ENCODE measurements at places on chromosomes 1 and 21.

DNA sequence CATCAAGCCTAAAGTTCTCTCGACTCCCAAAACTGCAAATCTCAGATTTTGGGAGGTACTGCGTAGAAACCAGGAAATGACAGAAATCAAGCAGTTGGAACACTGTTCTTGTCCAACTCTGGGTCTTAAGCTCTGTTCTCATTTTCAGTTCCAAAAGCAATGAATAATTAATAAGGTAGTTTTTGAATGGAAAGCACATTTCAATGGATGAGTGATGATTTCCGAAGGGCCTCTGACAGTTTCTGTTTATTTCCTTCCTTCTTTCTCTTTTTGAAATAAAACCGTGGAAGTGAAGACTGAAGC is 20.9 kb upstream of the TARBP1 start:
- no peak for DNase-seq

- DNase-seq = no peak
Observed at GRCh38 chr1:29032841-29033240, 90.9 kb downstream of the TMEM200B start.

GRCh38 chr1:15339570-15339969 is 70.1 kb upstream of the EFHD2 start:
- DNase-seq = no peak

DNA sequence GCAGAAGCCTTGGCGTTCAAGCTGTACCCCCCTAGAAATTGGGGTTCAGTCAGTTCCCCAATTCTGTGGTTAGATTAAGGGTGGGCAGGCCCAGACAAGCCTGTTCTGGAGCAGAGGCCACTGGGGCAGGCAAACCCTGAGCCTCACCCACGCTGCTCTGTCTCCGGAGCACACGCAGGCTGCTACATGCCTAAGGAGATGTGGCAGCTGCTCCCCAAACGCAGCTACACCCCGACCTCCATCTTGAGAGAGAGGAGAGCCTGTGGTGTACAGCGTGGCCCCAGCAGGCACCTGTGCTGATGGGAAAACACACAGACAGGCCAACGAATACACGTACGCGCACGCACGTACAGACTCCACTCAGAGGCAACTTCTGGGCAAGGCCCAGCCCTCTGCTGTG is 33.9 kb upstream of the GRHL3 start:
- DNase-seq = no peak

GRCh38 chr1:83882906-83883305 is 116.0 kb downstream of the TTLL7 start:
- no peak for DNase-seq

- DNase-seq = peak; percentile 96
Observed at GRCh38 chr1:9494936-9495758, 44.1 kb upstream of the SLC25A33 start.

DNA sequence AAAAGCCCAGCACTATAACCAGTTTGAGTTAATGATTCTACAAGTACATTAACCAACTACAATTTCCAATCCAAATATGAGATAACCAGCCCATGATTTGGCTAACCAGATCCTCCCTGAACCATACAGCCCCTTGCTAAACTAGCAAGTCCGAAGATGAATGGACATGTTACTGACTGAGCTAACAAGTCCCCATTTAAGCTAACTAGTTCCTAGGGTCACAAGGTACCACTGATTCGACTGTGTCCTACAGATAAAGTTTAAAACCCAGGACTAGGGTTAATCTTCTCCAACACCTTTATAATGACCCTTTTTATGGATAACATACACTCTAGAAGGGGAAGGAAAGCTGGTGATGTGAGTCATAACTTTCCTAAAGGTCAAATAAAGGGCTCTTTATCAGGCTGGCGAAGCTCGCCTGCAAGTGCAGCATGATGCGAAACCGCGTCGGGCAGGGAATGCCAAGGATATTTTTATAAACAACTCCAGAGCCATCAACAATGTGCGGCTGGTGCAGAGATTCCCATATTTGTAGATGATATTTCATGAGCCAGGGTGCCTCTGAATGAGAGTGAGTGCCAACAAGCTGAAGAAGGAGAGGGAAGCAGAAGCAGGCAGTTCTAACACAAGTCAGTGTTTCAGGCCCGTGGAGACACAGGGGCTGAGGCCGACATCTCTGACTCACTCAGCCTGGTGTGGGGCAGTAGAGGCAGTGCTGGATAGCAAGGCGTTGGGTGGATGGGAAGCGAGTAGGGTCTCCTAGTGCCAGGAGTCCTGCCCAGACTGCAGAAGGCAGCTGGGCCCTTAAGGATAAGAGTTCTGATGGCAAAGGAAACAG is 75.6 kb upstream of the ROR1 start:
- DNase-seq = no peak

DNA sequence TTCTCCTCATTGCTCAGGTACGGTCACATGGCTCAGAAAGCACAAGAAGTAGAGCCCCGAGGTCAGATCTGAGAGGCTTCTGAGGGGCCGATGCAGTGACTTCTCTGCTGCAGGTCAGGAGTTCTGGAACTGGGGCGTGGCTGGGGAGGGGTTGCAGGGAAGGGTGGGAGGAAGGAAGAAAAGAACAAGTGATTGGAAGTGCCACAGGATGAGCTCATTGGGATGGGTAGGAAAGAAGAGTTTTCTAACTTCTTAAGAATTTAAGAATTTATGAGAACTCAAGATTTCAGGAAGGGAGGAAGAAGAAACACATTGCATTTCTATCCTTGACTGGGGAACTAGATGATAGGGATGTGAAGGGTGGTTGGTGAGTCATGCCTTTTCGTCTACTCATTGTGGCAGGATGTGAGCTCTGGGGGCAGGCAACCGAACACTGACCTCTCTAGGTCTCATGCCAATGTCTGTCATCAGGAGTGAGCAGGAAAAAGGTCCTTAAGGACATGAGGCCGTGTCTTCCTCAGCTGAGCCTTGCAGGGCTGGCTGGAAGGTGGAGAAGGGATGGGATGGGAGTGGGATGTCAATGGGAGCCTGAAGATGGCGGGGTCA is 497 bp downstream of the FCRLB start:
- DNase-seq = no peak

DNA sequence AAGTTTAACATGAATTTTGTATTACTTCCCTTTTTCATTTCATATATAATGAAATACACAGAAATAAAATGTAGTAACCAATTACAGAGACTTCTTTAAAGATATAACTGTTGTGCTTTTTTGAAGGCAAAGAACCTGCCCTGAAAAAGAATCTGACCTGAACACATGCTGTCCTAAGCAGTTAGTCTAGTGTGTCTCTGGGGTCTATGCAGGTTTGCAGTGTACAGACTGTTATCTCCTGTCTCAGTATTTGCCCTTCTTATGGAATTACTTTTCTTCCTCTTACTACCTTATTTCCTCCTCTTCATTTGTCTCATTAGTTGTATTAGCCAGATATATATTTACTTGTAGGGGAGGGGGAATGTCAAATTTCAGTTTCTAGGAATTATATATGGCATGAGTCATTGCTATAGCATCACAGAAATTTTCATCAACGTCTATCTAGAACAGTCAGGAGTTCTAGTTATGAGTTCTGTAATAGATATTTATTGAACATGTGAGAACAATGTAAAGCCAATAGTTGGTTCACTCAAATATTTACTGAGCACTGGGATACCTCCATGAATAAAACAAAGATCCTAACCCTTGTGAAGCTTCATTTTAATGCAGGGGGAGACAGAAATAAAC is 28.4 kb upstream of the PLEKHO1 start:
- no peak for DNase-seq

- no peak for DNase-seq
Observed at GRCh38 chr1:155858800-155859233, 550 bp upstream of the SYT11 start.

GRCh38 chr1:92969517-92969916 is 8.3 kb upstream of the DIPK1A start:
- DNase-seq = no peak

- peak; percentile 20 for DNase-seq
Observed at GRCh38 chr1:181038399-181038873, 4.7 kb downstream of the MR1 start.

GRCh38 chr1:106768077-106768476 is 288.4 kb upstream of the PRMT6 start:
- DNase-seq = no peak

DNA sequence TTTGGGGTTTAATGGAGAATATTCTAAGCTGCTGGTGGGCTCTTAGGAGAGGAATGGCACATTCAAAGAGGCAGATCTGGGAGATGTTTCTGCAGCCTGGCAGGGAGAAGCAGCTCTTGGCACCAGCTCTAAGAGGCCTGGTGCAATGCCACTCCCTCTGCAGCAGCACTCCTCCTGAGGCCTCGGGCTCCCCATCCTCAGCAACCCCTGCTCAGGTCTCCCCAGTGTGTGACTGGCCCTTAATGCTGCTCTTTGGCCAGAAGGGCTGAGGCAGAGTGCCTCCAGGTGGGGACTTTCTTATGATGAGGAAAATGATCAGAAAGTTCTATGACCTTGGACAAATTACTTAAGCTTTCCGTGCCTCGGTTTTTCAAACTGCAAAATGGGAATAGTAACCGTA is 55.5 kb downstream of the MAB21L3 start:
- no peak for DNase-seq

- DNase-seq = no peak
Observed at GRCh38 chr21:40681164-40681859, 165.6 kb downstream of the DSCAM start.

- no peak for DNase-seq
Observed at GRCh38 chr1:70387507-70387906, 23.6 kb upstream of the CTH start.

GRCh38 chr1:5497503-5497902 is 494.7 kb downstream of the NPHP4 start:
- no peak for DNase-seq

GRCh38 chr1:26555550-26555981 is 26.0 kb downstream of the RPS6KA1 start:
- no peak for DNase-seq

Data from NCI-H510A treated with DMSO at 0.1 percent for 48 hours (cell line).